ENCODE measurements at places on chromosomes 2 and 18.

DNA sequence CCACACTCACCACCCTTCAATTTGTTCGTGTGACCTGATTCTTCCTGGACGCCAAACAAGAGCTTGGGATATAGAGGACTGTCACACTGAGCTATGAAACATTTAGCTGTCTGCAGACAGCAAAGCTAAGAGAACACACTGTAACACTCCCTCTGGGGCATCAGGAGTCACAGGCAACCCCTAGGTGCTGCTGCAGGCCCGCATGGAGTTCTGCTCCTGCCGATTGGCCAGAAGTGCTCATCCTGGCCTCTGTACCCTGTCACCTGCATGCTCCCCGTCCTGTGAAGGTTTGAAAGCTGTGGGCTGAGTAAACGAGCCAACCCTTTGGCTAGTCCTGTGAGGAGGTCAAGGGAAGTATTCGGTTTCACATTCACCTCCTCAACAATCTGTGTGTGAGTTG, 73.7 kb downstream of the PDK1 start:
- no peak for DNase-seq

DNA sequence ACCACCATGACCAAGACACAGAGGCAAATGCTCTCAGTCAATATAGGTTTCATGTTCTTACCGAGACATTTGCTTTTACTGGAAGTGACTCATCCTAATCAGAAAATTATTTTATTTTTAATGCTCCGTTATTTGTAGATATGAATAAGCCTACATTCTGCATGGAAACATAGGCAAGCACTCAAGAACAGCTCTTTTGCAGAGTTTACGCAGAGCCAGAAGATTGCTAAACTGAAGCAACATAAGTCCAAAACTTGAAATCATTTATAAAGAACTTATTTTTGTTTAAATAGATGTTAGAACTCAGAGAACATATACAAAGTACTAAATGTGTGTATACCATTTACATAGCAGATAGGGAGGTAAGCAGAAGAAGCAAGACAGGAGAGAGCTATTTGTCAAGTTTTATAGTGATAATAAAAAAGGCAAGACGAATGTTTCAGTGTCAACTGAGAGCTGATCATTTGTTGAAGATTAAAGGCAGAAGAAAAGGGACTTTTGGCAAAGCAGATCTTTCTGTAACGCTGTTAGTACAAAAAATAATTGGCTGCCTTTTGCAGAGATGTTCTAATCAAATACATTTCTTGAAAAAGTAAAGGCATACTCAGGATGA, 12.4 kb upstream of the PPP1R1C start:
- DNase-seq = no peak

DNA sequence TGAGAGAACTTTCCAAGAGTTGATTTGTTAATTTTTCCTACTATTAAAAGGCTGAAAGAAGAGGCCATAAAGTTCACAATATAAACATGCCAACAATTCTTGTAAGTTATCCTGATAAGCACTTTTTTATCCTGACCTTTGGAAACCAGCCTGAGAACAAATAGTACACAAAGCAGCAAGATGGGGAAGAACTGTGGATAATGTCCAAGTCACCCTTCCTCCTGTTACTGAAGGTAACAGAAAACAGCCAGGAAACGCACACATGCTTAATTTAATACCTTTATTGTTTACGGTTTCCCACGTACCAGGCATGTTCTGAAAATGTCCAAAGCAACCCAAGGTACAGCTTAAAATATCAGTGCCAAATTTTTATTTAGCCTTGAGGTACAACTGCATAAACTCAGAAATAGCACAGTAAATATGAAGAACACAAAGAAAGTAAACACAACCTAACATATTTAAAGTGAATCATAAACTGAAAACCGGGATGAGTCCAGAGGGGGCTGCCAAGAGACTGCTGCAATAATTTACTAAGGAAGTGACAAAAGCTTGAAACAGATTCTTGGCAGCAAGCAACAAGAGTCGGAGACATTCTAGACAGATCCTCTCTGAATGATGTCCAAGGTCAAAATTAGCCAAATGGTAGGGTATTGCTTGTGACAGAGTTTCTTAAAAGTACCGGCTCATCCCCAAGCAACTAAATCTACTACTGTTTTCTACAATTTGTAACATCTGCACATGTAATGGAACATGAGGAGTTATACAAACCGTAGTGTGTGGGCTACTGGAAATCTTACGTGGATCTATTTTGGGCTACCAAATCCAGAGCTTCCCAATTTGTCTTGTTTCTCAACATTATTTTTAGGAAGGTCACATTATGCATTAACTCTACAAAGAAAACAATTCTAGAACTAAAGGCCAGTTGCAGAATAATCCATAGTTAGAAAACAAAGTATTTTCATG, 93.2 kb downstream of the CABYR start:
- no peak for DNase-seq

GRCh38 chr2:40668425-40668824, 216.5 kb upstream of the SLC8A1 start:
- DNase-seq = no peak

DNA sequence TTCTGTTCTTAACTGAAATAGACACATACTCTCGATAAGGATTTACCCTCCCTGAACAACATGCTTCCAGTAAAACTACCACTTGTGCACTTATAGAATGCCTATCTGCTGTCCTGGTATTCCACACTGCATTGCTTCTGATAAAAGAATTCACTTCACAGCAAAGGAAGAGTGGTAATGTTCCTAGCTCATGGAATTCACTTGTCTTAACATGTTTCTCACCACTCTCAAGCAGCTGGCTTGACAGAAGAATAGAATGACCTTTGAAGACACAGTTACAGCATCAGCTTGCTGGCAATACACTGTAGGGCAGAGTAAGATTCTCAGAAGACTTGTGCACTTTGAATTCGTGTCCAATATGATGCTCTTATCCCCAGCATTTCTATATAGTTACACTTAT, 524.1 kb upstream of the CNTNAP5 start:
- no peak for DNase-seq

DNA sequence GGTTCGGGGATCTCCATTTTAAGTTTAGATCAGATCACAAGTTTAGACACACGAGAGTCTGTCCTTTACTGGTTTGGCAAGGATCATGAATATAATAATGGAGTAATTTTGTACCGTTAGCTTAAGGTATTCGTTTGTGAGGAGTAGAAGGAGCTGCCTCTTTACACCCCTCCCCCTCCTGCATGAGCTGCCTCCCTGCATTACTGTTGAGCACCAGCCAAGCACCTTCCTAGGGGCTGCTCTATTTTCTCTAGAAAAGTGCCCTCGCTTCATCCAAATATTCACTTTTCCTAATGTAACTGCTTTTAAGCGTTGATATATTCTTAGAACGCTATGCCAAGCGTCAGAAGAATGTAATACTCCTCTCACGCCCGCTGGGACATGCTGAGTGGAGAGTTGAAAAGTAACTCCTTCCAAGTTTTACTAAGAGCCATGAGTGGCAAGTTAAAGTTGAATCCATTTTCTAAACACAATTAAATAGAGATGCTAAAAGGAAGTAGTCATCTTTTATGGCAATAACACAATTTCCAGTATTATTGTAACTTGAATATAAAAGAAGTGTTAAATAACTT, 25.4 kb upstream of the SCN7A start:
- no peak for DNase-seq

DNA sequence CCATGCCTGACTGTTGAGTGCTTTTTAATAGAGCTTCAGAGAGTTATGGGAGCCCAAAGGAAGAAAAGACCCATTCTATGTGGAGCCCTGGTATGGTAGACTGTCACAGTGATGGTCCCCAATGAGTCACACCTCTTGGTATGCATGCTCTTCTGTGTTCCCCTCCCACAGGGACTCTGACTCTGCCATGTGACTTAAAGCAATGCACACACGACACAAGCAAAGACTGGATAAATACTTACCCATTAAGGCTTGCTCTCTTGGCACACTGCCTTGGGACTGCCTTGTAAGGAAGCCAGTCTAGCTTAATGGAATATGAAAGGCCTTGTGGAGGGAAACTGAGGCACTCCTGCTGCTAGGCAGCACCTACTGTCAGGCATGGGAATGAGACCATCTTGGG, 16.7 kb upstream of the DTNB start:
- DNase-seq = no peak

- DNase-seq = no peak
Measured at GRCh38 chr2:12173943-12174340, 427.5 kb downstream of the LPIN1 start.

GRCh38 chr2:150480971-150481830, 6.3 kb downstream of the RND3 start:
- no peak for DNase-seq

- no peak for DNase-seq
Measured at GRCh38 chr2:137178951-137179377, 413.6 kb downstream of the THSD7B start.

DNA sequence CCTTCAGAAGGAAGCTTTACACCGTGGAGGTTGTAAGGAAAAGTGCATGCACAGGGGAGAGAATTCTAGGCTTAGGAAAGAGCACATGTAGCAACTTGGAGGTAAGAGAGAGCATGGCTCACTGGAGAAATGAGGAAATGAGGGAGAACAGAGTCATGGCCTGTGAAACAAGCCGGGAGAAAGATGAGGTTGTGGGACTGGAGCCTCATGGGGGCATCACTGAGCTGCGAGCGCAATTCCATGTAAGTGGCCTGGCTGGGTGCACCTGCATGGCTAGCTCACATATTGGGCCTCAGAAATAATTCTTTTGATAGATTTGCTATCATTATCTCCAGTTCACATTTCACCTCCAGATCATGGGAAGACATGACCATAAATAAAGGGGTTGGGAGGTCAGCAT, 785.5 kb upstream of the RAB6C start:
- no peak for DNase-seq

GRCh38 chr18:79239631-79240030, 156.1 kb upstream of the NFATC1 start:
- DNase-seq = no peak

GRCh38 chr2:207528980-207529329, 807 bp upstream of the CREB1 start:
- no peak for DNase-seq

GRCh38 chr2:929925-930324, 20.7 kb upstream of the SNTG2 start:
- no peak for DNase-seq

DNA sequence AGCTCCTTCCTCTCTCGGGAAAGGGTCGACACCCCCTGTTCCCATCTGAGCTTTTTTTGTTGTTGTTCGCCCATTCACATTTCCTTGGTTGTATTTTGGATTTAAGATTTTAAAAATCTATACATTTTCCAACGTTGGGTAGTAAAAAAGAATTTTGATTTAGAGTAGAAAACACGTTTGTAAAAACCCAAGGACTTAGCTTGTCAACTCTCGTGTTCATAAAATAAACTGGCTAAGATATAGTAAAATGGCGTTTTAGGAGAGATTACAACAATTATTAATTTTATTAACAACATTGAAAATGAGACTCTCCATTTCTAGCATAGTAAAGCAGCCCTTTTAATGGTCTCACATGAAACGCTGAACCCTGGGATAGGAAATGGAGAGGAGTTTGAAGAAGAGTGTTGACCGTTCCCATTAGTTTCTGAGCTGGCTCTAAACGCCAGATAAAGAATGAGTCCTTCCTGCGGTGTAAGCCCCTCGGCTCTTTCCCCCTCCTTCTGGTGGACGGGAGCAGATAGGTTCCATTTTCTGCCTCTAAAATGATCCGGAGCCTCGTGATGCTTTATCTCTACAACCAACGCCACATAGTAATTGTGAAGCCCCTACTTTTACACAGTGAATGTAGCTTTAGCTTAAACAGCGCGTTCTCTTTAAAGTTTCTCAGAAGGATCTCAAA, 24.0 kb upstream of the ZNF516 start:
- DNase-seq = no peak

- no peak for DNase-seq
Measured at GRCh38 chr2:184452907-184453306, 145.4 kb upstream of the ZNF804A start.

DNA sequence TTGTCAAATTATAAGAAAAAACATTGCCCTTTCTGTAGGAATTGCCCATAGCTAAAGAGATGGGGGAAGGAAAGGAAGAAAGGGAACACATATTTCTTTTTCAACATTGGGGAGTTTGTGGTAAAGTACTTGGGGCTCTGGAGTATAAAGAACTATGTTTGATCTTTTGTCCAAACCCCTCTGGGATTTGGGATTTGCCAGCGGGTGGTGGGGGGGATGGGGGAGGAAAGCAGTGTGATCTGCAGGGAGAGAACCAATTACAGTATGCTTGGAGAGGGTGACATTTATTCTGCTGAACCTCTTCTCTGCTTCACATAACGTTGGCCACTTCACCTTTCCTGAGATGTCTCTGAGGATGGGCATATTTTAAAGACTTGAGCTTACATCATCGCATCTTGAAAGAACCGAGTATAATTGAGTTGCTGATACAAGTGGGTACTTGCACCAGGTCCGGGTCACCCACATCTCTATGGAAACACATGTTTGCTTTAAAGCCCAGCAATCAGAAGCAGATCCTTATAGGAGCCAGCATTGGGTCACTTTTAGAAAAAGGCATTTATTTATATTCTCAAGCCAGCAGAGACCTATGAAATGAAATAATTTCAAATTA, 73.1 kb downstream of the SPATS2L start:
- DNase-seq = peak; percentile 54

GRCh38 chr2:99240431-99240830, 15.0 kb downstream of the LYG2 start:
- DNase-seq = no peak

- DNase-seq = no peak
Measured at GRCh38 chr2:226554701-226555100, 244.9 kb downstream of the IRS1 start.

DNA sequence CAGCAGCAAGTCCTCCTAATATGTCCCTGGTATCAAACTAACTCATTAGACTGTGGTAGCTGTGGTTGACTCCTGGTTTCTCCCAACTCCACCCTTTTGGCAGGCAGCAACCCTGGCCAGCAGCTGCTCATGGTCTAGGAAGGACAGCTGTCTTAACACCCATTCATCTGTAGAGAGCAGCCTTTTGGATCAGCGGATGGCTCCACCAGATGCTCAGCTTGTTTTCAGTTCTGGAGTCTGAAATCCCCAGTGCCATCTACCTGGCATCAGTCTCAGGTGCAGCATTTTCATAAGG, 100.5 kb downstream of the SPOPL start:
- DNase-seq = no peak

- DNase-seq = no peak
Measured at GRCh38 chr2:173132531-173132930, 56.9 kb downstream of the MAP3K20 start.

GRCh38 chr2:120976501-120977307, 241.0 kb downstream of the GLI2 start:
- DNase-seq = no peak

- no peak for DNase-seq
Measured at GRCh38 chr2:242063850-242064249, 194.3 kb downstream of the RTP5 start.

GRCh38 chr18:69715191-69715795, 232.4 kb downstream of the CD226 start:
- DNase-seq = no peak

DNA sequence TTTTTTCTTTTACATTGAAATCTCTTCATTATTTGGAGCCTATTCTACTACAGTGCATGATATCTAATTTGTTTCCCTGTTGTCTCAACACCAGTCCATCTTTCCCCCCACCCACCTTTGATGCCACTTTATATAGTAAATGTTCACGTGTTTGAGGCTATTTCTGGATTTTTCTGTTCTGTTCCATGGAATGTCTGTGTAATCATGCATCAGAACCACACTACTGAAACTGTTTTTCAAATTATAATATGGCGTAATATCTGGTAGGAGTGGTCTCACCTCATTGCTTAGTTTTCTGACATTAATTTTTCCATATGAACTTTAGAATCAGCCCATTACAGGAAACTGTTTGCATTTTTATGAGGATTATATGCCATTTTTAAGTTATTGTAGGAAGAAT, 19.1 kb upstream of the NARS1 start:
- no peak for DNase-seq

- no peak for DNase-seq
Measured at GRCh38 chr2:3490191-3491170, 28.9 kb downstream of the ADI1 start.
